Psoas muscle (tissue), 8 donors: ENCODE measurements at places on chromosomes 7 and 10.

DNA sequence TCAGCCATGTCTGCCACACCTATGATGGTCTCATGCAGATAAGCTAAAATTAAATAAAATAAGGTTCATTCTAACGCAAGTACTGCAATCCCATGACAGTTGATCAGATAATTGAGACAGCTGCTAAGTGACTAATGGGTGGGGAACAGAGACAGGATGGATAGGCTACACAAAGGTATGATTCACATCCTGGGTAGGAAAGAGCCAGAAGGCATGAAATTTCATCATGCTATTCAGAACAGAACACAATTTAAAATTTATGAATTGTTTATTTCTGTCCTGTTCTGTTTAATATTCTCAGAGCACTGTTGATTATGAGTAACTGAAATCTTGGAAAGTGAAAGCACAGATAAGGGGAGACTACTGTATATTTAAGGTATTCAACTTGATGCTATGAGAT, 381.8 kb upstream of the SORCS1 start:
- no peak for DNase-seq

GRCh38 chr10:75977139-75977538, 545.7 kb downstream of the LRMDA start:
- DNase-seq = no peak

DNA sequence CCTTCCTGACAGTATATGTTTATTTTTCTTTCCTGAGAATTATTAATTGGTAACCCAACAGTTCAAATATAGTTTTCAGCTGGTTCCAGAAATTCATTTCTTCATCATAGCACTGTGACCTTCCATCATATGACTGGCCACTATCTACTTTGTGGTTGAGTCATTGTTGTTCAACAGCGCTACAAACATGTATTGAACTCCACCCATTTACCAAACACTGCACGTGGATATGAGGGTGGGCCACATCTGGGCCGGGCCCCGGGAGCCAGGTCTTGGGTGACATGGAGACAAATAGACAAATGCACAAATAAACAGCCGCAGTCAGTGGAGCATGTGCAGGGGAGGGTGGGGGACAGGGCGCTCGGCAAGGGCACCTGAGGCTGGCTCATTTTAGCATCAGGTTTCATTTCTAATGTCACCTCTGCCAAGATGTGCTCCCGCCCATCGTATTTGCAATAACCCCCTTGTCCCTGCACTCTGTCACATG, 24.0 kb upstream of the EEPD1 start:
- DNase-seq = peak; percentile 70

DNA sequence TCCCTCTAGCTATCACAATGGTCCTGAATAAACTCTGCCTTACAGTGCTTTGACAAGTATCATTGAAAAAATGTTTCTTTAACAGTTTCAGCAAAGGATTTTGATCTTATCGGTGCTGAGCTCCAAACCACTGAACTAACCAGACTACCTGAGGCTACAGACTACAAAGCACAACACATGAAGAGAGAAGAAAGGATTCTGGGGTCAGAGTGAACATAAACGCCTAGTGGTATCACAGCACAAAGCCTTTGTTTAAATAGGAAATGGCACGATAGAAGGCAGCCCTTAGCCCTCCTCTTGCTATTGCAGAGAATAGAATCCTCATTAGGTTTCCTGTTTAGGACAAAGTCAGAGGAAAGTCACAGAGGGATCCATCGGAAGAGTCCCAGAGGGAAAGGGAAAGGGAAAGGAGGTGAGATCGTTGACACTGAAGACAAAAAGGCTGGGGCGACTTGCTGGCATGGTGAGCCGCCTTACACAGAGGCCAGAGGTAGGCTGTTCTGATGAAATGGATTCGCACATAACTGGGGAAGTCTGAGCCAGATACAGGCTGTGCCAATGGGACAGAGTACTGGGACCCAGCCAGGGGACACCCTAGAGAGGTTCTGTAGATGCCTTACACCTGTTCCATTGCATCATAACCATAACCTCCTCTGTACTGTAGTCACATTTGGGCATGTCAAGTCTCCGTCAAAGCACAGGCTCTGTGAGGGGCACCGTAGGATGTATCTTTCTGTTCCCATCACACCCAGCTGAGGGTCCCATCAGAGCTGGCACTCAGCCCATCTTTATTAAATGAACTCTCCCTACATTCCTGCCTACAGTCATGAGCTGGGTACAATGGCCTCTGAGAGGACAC, 71.5 kb downstream of the XPNPEP1 start:
- DNase-seq = peak; percentile 26

DNA sequence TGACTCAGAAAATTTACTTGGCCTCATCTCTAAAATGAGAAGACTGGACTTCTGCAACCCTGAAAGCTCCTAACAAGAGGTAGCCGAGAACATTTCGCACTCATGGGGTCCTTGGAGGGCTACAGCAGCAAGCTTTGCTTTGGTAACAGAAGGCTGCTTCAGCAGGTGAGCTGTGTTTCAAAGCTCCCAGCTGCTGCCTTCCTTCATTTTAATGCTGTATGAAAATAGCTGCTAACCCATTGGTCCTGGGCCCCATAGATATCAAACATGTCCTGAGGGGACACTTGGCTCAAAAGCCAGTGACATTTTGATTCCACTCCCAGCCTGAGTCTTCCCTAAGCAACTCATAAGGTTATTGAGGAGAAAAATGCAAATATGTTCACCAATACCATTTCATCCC, 14.3 kb upstream of the MALSU1 start:
- no peak for DNase-seq

DNA sequence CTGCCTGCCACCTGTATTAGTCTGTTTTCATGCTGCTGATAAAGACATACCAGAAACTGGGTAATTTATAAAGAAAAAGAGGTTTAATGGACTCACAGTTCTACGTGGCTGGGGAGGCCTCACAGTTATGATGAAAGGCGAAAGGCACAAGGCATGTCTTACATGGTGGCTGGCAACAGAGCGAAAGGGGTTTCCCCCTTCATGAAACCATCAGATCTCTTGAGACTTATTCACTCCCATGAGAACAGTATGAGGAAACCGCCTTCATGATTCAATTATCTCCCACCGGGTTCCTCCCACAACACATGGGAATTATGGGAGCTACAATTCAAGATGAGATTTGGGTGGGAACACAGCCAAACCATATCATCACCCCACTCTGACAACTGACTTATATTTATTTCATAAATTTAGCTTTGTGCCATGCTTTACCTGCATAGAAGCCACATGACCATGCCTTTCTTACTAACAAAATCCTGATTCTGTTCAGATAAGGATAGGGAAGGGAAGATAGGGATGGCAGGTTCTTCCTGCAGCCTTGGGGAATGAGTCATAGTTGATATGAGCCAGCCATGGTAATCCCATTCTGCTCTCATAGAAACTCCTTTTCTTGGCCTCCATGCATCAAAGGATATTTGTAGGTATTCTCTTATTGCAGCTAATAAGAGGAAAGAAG, 191.3 kb upstream of the AGK start:
- DNase-seq = no peak

GRCh38 chr10:30995081-30995770, 36.4 kb downstream of the ZNF438 start:
- DNase-seq = no peak

GRCh38 chr7:88337572-88337971, 30.9 kb upstream of the STEAP4 start:
- DNase-seq = no peak

GRCh38 chr10:16832351-16833080, 15.3 kb upstream of the RSU1 start:
- no peak for DNase-seq

DNA sequence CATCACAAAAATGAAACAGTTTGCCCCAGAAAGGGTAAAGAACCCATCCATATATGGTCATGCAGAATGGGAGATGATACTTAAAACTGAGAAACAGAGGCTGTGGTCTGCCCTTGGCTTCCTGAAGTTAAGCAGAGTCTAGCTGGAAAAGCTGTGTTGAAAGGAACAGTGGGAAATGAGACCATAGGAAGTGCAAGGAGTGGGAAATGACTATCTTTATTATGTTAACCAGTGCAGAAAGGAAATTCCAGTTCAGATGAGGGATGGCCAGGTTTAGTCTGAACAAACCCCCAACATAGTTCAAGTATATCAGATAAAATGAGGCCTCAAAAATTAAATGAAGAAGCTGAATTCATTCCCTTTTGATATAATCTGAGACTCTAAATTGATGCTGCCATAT, 112.2 kb upstream of the TARP start:
- DNase-seq = no peak

DNA sequence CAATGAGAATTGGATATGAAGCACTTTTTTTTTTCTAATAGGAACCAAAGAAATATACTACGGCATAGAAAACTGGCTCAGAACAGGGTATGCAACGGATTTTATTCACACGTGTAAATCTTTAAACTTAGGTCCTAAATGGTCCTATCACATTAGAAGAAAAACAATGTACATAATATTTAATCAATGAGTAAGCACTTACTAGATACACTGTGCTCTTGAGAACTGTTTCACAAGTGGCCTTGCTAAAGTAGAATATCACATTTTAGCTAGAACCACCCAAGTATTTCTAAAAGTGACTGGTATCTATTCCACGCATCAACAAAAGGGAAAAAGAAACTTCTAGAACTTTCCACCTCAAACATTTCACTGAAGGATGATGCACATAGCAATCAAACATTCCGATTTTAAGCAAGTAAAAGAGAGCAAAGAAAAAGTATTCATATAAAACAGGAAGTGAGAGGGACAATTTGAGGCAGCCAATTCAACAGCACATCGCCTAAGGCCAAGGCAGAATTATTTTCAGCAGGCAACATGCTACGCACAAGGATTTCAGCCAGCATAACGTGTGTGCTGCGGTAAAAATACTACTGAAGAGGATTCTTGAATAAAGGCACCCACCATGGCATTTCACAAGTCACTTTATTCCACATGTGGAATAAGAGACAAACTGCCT, 55.8 kb downstream of the PARD3 start:
- DNase-seq = no peak

GRCh38 chr7:106618480-106618879, 42.5 kb downstream of the CCDC71L start:
- DNase-seq = no peak

GRCh38 chr7:2028733-2029132, 204.0 kb downstream of the MAD1L1 start:
- no peak for DNase-seq

DNA sequence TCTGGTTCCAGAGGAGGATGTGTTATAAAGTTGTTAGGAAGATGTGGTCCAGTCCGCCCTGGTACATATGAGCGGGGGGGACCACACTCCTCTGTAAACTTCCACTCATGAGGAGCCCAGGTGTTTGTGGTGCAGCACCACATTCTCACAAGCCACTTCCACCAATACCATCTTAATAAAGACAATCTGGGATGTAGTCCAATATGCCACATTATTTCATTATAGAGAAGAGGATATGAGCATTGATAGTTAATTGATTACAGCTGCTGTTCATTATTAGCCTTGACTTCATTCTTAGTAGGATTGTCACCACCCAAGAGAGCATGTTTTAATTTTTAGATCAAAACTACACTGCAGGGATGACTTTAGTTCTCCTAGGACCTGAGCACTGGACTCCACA, 40.5 kb downstream of the ERCC6 start:
- no peak for DNase-seq

GRCh38 chr10:26528048-26528447, 89.9 kb downstream of the APBB1IP start:
- DNase-seq = no peak

DNA sequence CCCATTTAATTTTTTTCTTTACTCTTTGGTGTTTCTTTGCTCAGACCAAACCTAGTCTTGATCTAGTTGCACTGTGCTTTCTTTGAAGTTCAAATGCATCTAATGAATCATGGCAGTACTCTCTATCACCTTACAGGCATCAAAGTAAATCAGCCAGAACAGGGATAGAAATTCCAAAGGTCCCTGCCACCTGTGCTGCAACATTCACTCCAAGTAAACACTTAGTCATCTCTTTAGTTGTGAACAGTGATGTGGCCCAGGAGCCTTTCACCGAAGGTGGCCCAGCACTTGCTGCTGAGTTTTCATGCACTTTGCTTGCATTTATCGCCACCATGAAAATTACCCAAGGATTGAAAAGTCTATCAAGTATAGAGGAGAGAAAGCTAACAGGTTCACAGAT, 314.1 kb upstream of the ETV1 start:
- DNase-seq = no peak

GRCh38 chr10:17023386-17024298, 106.0 kb downstream of the CUBN start:
- no peak for DNase-seq

DNA sequence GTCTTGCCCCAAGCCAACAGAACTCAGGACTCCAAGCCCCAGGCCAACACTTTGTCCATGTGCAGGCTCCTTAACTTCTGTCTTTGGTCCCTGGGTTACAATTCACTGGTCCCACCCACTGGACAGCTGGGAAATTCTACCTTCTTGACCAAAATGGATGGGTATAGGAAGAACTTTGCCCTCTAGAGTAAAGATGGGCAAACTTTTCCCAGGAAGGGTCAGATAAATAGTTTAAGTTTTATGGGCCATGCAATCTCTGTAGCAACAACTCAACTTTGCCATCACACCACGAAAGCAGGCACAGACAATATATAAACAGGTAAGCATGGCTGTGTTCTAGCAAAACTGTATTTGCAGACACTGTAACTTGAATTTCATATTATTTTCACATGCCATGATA, 147.1 kb downstream of the PLXNA4 start:
- no peak for DNase-seq

DNA sequence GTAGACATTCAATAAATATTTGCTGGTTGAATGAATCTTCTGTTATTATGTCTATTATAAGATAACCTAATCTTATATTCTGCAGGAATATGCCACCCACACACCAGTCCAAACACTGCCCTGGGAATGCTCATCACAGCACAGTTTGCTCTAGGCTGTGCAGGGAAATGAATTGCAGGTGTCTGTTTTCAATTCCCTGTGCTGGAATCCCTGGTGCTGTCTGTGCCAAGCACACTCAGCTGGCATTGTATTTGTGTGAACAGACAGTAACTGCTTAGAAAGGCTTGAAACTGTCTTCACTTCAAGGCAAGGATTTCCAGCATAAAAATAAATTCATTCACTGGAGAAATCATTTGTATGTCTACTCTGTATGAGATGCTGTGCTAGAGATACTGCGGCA, 20.2 kb downstream of the ATOH7 start:
- DNase-seq = no peak
